ENCODE measurements at places on chromosomes 2 and 18. TPM values are rescaled to one million over a fixed set of nuclear protein-coding genes. Genes with fewer than 3 reads are reported as not detected.

DNA sequence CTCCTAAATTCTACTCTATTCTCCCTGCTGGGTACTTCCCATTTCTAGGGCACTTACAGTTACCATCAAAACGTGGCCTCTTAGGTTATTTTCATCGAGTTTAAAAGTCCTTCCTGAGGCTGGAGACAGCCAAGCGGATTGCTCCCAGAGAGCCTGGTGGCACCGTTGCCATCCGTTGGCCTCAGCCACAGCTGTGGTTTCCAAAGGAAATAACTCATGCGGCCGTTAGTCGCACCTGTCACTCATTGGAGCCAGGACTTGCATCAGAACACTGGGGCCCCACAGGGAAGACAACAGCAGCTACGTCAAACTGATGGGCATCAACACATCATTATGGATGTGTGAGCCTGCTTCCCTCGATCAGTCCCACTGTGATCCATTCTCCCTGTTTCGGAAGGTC is 453.4 kb downstream of the BCL11A start:
- no peak overlapping the region for H3K4me3 ChIP-seq
- no peak overlapping the region for H3K27ac ChIP-seq
- no peaks in the 10 kb centered on the region for H3K36me3 ChIP-seq
- H3K4me1 ChIP-seq, result no peaks in the 10 kb centered on the region

Gene SPDYA
- 19.6 TPM for total RNA-seq

GRCh38 chr2:140288726-140289125 is 1508.5 kb upstream of the NXPH2 start:
- DNase-seq, result no peak
- no peaks in the 10 kb centered on the region for H3K4me1 ChIP-seq
- no peak overlapping the region for H3K27ac ChIP-seq
- no peaks in the 10 kb centered on the region for H3K36me3 ChIP-seq
- no peaks in the 10 kb centered on the region for H3K27me3 ChIP-seq

GRCh38 chr2:134462275-134462674 is 208.4 kb downstream of the MGAT5 start:
- H3K36me3 ChIP-seq, result no peaks in the 10 kb centered on the region
- H3K27ac ChIP-seq, result no peak overlapping the region
- H3K4me3 ChIP-seq, result no peak overlapping the region
- no peaks in the 10 kb centered on the region for H3K4me1 ChIP-seq
- H3K27me3 ChIP-seq, result no peaks in the 10 kb centered on the region

- H3K27ac ChIP-seq, result peak overlapping the region; percentile 83
- peak overlapping the region; percentile 77 for H3K4me3 ChIP-seq
- H3K27me3 ChIP-seq, result no peaks in the 10 kb centered on the region
- peaks cover 98% of the 10 kb centered on the region for H3K4me1 ChIP-seq
These were observed 11.6 kb downstream of the CD28 start for GRCh38 chr2:203718087-203718486.

DNA sequence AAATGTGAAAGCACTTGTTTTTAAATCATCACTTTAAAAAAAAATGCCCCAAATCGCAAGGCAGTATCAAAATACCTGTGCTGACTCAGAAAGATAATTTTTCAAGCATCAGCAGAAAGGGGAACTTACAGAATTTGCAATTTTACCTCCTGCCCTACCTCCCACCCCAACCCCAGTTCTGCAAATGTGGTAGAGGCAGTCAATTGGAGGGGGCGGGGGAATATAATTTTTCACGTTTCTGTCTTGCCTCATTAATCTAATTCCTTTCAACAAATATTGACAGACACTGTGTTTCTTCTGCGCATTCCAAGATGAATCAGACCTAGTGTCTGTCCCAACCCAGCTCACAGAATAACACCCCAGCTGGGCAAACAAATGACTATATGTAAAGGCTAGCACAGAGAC is 76.8 kb downstream of the ALPK2 start:
- no peak overlapping the region for H3K27ac ChIP-seq
- peak; percentile 64 for DNase-seq
- H3K4me3 ChIP-seq, result no peak overlapping the region
- no peaks in the 10 kb centered on the region for H3K27me3 ChIP-seq

GRCh38 chr18:79739440-79739778 is 58.3 kb upstream of the KCNG2 start:
- no peak overlapping the region for H3K4me3 ChIP-seq
- H3K27me3 ChIP-seq, result no peaks in the 10 kb centered on the region
- DNase-seq, result no peak
- no peak overlapping the region for H3K27ac ChIP-seq
- no peaks in the 10 kb centered on the region for H3K4me1 ChIP-seq

- H3K27ac ChIP-seq, result no peak overlapping the region
- peaks cover 58% of the 10 kb centered on the region for H3K4me1 ChIP-seq
- peak overlapping the region; percentile 72 for H3K4me3 ChIP-seq
- H3K36me3 ChIP-seq, result no peaks in the 10 kb centered on the region
- DNase-seq, result no peak
- no peaks in the 10 kb centered on the region for H3K27me3 ChIP-seq
These were observed 18.4 kb upstream of the SLC20A1 start for GRCh38 chr2:112627060-112628040.

Gene CFAP65
- not detected for total RNA-seq

GRCh38 chr2:238155051-238155760 is 3.6 kb upstream of the ERFE start:
- no peak overlapping the region for H3K27ac ChIP-seq
- H3K36me3 ChIP-seq, result no peaks in the 10 kb centered on the region
- peaks cover 6% of the 10 kb centered on the region for H3K4me1 ChIP-seq

- no peaks in the 10 kb centered on the region for H3K27me3 ChIP-seq
- no peak overlapping the region for H3K4me3 ChIP-seq
- no peaks in the 10 kb centered on the region for H3K4me1 ChIP-seq
- no peak for DNase-seq
These were observed 277.4 kb downstream of the TDRD15 start for GRCh38 chr2:21401022-21401698.

Gene ADRA2B
- 1.0 TPM for total RNA-seq

DNA sequence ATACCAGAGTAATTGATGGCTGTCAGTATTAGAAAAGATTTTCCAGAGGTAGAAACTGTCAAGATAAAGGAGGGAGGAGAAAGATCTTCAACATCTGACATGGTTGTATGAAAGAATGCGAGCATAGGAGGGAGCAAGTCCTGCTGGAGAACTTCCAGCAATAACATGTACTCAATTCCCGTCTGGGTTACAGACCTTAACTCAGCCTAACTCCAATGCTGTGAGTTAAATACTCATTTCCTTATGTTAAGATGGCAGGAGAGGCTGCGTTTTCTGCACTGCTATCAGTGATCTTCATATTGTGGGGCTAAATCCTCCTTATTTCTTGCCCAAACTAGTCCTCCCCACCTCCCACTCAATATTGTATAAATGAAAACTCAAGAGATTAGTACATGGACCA is 6.7 kb upstream of the CERS6 start:
- no peak for DNase-seq
- H3K4me3 ChIP-seq, result no peak overlapping the region
- no peaks in the 10 kb centered on the region for H3K4me1 ChIP-seq
- H3K27ac ChIP-seq, result no peak overlapping the region
- no peaks in the 10 kb centered on the region for H3K36me3 ChIP-seq

GRCh38 chr2:113181258-113182051 is 7.7 kb downstream of the PSD4 start:
- peaks cover 100% of the 10 kb centered on the region for H3K4me1 ChIP-seq
- no peak for DNase-seq
- peak overlapping the region; percentile 24 for H3K4me3 ChIP-seq
- H3K27me3 ChIP-seq, result no peaks in the 10 kb centered on the region
- H3K36me3 ChIP-seq, result peaks cover 65% of the 10 kb centered on the region

Gene KIF5C
- 7.7 TPM for total RNA-seq

GRCh38 chr2:238790126-238790832 is 57.6 kb upstream of the TWIST2 start:
- DNase-seq, result no peak
- no peaks in the 10 kb centered on the region for H3K4me1 ChIP-seq
- H3K27me3 ChIP-seq, result no peaks in the 10 kb centered on the region
- H3K4me3 ChIP-seq, result no peak overlapping the region
- H3K27ac ChIP-seq, result no peak overlapping the region

Gene VIL1
- 2.1 TPM for total RNA-seq

- H3K4me3 ChIP-seq, result no peak overlapping the region
- H3K27me3 ChIP-seq, result peaks cover 2% of the 10 kb centered on the region
- no peaks in the 10 kb centered on the region for H3K36me3 ChIP-seq
- no peak overlapping the region for H3K27ac ChIP-seq
- no peaks in the 10 kb centered on the region for H3K4me1 ChIP-seq
These were observed 7.5 kb upstream of the SP3 start for GRCh38 chr2:173972636-173973035.

- peaks cover 6% of the 10 kb centered on the region for H3K4me1 ChIP-seq
- no peaks in the 10 kb centered on the region for H3K36me3 ChIP-seq
- H3K27me3 ChIP-seq, result no peaks in the 10 kb centered on the region
- no peak overlapping the region for H3K27ac ChIP-seq
- no peak overlapping the region for H3K4me3 ChIP-seq
These were observed 237.6 kb upstream of the STON1 start for GRCh38 chr2:48292393-48292792.

GRCh38 chr2:71611781-71612527 is 158.6 kb downstream of the DYSF start:
- H3K27me3 ChIP-seq, result no peaks in the 10 kb centered on the region
- H3K27ac ChIP-seq, result no peak overlapping the region
- DNase-seq, result no peak
- H3K36me3 ChIP-seq, result no peaks in the 10 kb centered on the region
- H3K4me1 ChIP-seq, result no peaks in the 10 kb centered on the region

GRCh38 chr2:119439574-119440500 is 8.2 kb downstream of the TMEM37 start:
- no peak overlapping the region for H3K4me3 ChIP-seq
- H3K27me3 ChIP-seq, result no peaks in the 10 kb centered on the region
- no peak overlapping the region for H3K27ac ChIP-seq
- DNase-seq, result no peak

DNA sequence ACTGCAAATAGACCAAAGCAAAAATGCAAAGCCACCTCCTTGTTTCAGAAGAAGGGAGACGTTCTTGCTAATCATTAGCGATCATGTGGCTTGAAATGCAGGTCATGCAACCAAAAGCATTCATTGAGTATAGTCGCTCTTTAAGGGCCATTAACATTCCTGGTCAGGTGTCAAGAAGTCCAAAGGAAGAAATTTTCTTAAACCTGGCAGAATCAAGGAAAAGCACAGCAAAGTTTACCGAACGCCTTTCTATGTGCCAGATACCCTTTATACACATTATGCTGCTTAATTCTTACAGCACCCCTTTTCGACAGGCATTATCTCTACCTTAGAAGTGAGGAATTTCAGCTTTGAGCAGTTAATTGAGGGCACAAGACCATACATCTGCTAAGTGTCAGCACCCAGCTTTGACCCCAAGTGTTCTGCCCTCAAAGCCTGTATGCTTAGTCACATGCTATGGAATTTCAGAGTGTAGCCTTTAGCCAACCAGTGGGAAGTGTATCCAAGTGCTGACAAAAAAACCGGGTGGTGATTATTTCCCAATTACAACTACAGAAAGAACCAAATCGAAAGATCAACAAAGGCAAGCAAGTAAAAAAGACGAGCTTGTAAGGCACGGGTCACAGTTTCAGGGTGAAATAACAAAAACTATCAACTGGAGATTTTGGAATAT is 70.8 kb downstream of the EPHA4 start:
- no peaks in the 10 kb centered on the region for H3K4me1 ChIP-seq
- H3K27ac ChIP-seq, result no peak overlapping the region
- H3K27me3 ChIP-seq, result no peaks in the 10 kb centered on the region

Gene ADCYAP1
- total RNA-seq, result not detected

- DNase-seq, result no peak
- no peak overlapping the region for H3K27ac ChIP-seq
- no peaks in the 10 kb centered on the region for H3K36me3 ChIP-seq
- H3K27me3 ChIP-seq, result no peaks in the 10 kb centered on the region
- H3K4me1 ChIP-seq, result no peaks in the 10 kb centered on the region
These were observed 14.4 kb downstream of the PHLPP1 start for GRCh38 chr18:62729487-62730386.

Gene REG3G
- not detected for total RNA-seq

DNA sequence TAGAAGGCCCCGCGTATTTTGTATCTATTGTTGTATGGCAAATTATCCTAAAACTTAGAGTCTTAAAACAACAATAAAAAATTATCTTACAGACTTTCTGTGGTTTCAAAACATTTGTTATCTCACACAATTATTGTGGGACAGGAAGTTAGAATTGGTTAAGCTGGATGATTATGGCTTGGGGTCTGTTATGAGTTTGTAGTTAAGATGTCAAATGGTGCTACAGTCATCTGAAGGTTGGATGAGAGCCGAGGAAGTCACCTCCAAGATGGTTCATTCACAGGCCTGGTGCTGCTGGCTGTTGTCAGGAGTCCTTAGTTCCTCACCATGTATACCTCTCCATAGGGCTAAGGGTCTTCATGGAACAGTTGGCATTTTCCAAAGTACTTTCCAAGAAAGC is 175.6 kb upstream of the FANCL start:
- H3K4me1 ChIP-seq, result no peaks in the 10 kb centered on the region
- no peak overlapping the region for H3K27ac ChIP-seq
- H3K4me3 ChIP-seq, result no peak overlapping the region
- H3K27me3 ChIP-seq, result no peaks in the 10 kb centered on the region
- H3K36me3 ChIP-seq, result no peaks in the 10 kb centered on the region
- DNase-seq, result no peak

GRCh38 chr18:72612894-72613533 is 68.9 kb upstream of the CBLN2 start:
- no peaks in the 10 kb centered on the region for H3K4me1 ChIP-seq
- H3K36me3 ChIP-seq, result no peaks in the 10 kb centered on the region

GRCh38 chr2:165198181-165198580 is 5.7 kb downstream of the SCN3A start:
- no peak overlapping the region for H3K27ac ChIP-seq
- no peaks in the 10 kb centered on the region for H3K27me3 ChIP-seq
- no peak overlapping the region for H3K4me3 ChIP-seq
- DNase-seq, result no peak

GRCh38 chr2:110978756-110979470 is 141.8 kb upstream of the BCL2L11 start:
- H3K27me3 ChIP-seq, result no peaks in the 10 kb centered on the region
- H3K4me3 ChIP-seq, result no peak overlapping the region
- H3K27ac ChIP-seq, result no peak overlapping the region
- no peaks in the 10 kb centered on the region for H3K4me1 ChIP-seq
- no peaks in the 10 kb centered on the region for H3K36me3 ChIP-seq

Measured in CD4-positive, CD25-positive, alpha-beta regulatory T cell (primary cell).